ENCODE measurements at places on chromosomes 2 and 18.

GRCh38 chr2:55000341-55000740 is 49.9 kb downstream of the RTN4 start:
- no peak for DNase-seq

DNA sequence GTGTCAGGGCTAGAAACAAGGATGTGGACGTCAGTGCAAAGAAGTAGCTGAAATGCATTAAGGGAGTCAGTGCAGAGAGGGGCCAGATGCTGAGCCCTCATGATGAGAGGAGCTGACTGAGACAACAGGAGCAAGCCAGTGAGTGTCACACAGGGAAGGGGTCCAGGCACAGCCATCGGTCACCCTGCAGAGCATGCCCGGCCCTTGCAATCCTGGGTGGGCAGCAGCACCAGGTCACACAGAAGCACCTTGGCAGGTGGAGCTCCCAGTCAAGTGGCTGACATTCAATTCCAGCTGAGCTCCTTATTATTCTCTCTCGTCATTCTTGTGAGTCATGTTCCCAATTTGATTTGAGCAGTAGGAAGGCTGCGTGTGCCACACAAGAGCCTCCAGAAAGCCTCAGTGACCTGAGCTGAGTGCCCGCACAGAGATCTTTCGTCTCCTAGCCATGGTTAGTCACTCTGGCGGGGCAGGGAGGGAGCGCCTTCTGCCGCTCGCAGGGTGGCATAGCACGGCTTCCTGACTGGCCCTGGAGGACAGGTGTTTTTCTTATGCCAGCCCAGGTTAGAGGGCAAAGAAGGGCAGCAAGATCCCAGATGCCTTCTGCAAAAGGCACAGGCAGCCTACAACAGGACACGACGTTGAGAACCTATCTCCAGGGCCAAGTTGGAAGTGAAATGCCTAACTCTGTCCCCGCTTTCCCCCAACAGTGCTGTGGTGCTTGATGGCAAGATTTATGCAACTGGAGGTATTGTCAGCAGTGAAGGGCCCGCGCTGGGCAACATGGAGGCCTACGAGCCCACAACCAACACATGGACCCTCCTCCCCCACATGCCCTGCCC is 220.9 kb downstream of the ATAD2B start:
- DNase-seq = no peak

GRCh38 chr2:165872101-165872791 is 78.2 kb upstream of the GALNT3 start:
- no peak for DNase-seq

DNA sequence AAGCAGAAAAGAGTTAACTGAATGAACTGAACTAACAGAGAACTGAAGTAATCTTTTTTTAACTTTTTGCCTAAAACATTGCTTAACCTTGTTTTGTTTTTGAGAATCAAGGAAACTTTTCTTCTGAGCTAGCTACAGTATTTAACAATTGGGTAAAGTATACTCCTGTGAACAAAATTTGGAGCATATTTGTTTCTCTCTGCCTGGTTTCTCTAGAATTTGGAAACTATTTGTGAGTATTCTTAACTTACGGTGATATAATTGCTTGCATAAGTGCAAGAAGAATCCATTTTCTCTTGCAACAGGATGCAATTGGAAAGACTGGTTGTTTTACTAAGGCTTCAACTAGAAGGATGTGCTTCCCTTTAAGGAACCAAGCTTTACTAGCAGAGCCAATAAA is 65.9 kb upstream of the FAM98A start:
- no peak for DNase-seq

DNA sequence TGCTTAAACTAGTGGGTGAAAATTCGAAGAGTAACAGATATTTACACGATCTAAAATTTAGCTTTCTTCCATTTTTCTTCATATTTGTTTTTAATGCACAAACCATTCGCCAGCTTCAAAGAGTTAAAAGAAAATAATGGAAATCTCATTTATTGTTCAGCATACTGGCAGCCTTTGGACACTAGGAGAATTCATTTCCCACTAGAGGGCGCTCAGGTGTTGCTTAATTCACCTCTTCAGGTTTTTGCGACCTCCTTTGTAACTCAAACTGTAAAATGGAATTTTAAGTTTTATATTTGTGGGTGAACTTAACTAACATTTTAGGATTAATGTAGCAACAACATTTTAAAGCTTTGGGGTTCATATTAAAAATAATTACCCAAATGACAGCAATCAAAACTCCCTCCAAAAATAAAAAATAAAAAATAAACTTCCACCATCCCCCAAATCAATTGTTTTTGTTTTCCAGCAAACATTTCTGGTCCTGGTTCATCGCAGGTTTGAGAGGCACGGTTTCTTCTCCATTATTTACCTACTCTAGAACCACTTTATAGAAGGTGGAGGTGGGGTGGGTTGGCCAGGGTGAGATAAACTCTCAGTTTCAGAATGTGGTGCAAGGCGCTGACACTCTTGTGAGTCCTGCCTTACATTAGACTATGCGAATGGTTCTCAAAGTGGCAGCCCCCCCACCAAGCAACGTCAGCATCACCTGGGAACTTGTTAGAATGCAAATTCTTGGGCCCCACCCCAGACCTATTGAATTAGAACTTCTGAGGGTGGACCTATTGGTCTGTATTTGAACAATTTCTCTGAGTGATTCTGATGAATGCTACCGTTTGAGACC is 24.7 kb upstream of the PNPT1 start:
- no peak for DNase-seq

- no peak for DNase-seq
These were observed 1.6 kb upstream of the VAMP8 start for GRCh38 chr2:85575739-85576138.

GRCh38 chr2:767440-767839 is 90.2 kb upstream of the TMEM18 start:
- DNase-seq = no peak

GRCh38 chr2:73070643-73071359 is 711 bp downstream of the SFXN5 start:
- no peak for DNase-seq

DNA sequence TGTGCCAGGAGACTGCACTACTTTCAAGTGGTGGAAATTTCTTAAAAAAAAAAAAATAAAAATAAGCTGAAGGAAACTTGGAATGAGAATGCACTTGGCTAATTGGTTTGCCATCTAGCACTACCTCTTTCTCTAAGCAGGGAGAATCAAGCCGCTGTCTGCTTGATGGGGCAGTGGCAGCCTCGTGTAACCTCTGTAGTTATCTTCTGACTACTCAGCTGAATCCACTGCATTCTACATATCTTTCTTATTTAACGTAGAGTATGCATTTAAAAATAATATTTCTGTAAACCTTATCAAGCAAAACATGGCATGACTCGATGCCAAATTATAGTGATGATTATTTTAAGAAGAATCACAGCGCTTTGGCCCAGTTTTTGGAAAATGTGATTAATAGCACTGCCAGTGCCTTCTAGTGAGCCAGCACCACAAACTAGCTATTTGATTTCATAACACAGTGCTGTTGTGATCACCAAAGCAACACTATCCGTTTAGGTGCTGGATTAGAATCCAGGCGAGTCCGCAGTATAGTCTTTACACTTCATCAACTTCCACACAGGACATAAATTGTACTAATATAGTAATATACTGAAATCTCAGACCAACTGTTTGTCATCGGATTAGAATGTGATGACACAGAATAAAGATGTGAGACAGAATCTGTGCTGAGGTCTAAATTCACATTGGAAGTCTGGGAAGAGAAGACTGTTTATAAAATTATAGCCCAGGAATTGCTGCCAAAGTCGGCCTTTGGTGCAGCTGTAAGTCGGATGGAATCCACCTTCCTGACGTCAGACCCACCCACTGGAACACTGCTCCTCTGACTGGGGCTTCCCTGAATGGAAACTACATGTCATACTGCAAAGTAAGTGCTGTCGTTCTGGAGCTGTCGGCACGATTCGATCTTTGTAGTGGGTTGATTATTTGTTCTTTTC is 136.5 kb upstream of the ETAA1 start:
- no peak for DNase-seq

DNA sequence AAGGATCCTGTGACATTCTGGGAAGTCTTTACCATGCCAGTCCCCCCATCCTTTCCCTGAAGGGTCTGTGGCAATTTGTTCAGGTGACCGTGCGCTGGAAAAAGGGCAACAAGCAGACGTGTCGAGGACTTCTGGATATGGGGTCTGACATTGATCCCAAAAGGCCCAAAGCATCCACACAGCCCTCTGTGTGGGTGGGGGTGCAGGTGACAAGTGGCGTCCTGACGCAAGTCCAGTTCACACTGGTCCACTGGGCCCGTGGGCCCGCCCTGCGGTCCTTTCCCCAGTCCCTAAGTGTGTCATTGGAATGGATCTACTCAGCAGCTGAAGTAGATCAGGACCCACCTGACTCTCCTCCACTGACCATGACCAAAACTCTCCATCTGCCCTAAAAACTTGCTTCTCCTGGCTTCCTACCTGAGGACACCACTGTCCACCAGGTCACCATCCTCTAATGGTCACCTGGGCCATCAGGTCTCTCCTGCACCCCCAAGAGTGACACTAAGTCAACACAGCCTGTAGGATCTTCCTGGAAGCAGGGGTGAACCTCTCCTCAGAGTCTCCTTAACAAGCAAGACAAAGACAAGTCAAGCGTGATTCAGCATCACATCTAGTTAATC is 85.6 kb upstream of the SLC66A3 start:
- DNase-seq = no peak

- no peak for DNase-seq
These were observed 194.1 kb upstream of the GLI2 start for GRCh38 chr2:120541553-120541932.

GRCh38 chr2:118222672-118223421 is 134.6 kb downstream of the INSIG2 start:
- no peak for DNase-seq

GRCh38 chr18:58569490-58569911 is 59.4 kb downstream of the ALPK2 start:
- no peak for DNase-seq

- DNase-seq = peak; percentile 79
These were observed 30.4 kb downstream of the TOGARAM2 start for GRCh38 chr2:29011418-29012060.

GRCh38 chr2:99974682-99975375 is 167.6 kb downstream of the AFF3 start:
- DNase-seq = no peak

DNA sequence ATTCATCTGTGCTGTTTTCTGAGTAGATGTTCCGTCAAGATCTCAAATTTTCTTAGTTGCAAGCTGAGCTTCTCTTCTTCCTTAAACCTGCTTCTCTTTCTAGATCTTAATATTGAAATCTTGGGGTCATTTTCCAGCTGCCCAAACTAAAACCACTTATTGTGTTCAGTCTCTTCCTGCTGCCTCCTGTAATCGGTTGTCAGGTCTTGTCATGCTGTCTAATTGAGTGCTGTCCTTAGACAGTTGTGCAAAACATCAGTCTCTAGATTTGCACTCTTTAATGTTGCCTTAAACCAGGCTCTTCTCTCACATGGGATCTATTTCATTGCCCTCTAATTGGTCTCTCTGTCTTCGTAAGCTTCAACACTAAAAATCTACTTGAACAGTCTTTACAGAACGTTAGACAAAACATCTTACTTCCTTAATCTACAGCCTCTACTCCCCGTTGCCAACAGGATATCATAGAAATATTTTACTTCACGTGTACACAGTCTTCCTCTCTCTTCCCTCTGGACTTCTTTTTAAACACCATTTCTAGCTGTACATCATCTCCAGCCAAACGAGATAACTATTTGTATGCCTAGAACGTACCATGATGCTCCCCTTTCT is 34.9 kb downstream of the GPD2 start:
- DNase-seq = no peak

DNA sequence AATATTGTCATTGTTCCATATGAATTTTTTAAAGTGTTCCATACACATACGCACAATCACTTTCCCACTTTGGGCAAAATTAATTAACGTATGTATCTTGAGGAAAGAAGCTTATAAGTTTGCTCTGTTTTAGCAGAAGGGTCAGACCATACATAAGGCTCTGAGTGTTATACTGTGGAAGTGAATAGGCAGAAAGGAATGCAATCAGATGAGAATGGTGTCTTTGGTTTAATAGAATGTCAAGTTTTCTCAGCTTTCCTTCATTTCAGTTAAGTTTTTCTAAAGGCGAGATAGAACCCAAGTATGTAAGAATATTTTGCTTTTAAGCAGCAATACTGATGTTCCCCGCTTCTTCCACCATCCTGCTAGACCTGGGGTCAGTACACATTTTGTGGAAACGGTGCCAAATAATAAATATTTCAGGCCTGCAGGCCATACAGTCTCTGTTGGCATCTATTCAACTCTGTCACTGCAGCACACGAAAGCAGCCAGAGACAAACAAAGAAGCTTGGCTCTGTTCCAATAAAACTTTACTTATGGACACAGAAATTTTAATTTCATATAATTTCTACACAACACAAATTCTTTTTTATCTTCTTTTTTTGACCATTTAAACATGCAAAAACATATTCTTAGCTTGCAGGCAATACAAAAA is 100.6 kb downstream of the UPP2 start:
- DNase-seq = no peak

GRCh38 chr2:200470230-200470629 is 39.6 kb downstream of the KCTD18 start:
- DNase-seq = no peak

DNA sequence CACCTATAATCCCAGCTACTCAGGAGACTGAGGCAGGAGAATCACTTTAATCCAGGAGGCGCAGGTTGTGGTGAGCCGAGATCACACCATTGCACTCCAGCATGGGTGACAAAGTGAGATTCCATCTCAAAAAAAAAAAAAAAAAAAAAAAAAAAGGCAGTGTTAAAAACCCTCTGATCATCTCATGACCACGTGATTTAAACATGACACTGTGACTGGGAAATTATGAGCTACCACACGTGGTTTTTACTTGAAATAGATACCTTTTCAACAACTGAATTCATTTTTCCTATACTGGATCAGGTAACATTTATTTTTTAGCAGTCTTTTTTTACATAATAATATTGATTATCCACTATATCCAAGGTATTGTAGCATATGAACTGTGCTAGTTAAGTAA is 102.7 kb downstream of the PTRHD1 start:
- DNase-seq = no peak

DNA sequence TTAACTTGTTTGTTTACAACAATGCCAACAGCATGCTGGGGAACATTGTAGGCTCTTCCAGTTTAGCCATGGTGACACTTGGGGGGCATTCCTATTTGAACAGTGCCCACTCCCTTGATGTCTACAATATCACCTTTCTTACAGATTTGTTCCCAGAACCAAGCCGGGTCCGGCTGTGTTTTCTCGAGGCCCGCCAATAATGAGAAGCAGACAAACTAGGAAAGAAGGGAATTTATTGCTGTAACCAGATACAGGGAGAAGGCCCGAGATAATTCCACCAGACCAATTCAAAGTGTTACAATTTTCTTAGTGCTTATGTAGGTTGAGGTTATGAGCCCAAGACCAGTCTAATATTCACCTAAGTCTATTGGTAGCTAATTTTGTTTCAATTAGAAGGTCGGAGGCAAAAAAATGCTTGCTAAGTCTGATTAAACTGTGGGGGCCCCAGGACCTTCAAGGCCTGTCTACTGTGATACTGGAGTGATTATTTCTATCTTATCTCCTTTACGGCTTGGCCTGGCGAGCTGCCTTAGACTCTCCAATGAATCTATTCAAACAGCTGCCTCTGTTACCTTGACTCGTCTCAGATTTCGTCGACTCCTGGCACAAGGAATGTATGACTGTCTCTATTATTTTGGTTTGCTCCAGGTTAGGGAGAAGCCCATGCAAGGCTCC is 59.1 kb upstream of the PSME4 start:
- DNase-seq = no peak

Data from stimulated activated naive CD4-positive, alpha-beta T cell (primary cell).